ENCODE measurements at places on chromosomes 16 and 17.

- no peak for DNase-seq
These were observed 539 bp upstream of the VAMP2 start for GRCh38 chr17:8162997-8163977.

- no peak for DNase-seq
These were observed 117.8 kb downstream of the METRNL start for GRCh38 chr17:83196973-83197880.

GRCh38 chr17:8468127-8468526, 32.4 kb downstream of the NDEL1 start:
- no peak for DNase-seq

GRCh38 chr17:62628831-62629555, 1.5 kb downstream of the MRC2 start:
- no peak for DNase-seq

DNA sequence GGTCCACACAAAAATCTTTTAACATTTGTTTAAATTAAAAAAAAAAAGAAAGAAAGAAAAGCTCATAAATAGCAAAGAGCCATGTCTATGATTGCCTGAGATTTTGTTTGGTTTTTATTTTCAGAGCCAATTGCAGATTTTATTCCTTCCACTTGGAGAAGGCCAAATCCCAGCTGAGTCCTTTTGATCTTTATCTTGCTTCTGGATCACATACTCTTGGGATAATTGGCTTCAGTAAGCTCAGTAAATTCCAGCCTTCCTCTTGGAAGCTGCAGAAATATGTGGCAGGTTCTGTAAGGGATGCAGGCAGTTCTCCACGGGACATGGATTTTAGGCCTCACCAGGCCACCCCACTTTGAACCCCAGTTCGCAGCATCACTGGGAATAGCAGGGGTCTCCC, 63.3 kb upstream of the TMC5 start:
- no peak for DNase-seq

GRCh38 chr17:78934681-78935418, 9.7 kb upstream of the TIMP2 start:
- no peak for DNase-seq

GRCh38 chr17:57810721-57811637, 38.9 kb downstream of the MRPS23 start:
- DNase-seq = peak; percentile 63

DNA sequence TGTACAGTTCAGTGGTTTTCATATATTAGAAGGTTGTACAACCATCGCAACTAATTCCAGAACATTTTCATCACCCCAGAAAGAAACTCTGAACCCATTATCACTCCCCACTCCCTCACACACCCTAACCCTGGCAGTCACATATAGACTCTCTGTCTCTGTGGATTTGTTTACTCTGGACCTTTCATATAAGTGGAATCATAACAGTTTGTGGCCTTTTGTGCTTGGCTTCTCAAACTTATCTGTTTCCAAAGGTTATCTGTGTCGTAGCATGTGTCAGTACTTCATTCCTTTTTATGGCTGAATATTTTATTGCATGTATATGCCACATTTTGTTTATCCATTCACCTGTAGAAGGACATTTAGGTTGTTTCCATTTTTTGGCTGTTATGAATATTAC, 12.4 kb downstream of the TENT4B start:
- no peak for DNase-seq

DNA sequence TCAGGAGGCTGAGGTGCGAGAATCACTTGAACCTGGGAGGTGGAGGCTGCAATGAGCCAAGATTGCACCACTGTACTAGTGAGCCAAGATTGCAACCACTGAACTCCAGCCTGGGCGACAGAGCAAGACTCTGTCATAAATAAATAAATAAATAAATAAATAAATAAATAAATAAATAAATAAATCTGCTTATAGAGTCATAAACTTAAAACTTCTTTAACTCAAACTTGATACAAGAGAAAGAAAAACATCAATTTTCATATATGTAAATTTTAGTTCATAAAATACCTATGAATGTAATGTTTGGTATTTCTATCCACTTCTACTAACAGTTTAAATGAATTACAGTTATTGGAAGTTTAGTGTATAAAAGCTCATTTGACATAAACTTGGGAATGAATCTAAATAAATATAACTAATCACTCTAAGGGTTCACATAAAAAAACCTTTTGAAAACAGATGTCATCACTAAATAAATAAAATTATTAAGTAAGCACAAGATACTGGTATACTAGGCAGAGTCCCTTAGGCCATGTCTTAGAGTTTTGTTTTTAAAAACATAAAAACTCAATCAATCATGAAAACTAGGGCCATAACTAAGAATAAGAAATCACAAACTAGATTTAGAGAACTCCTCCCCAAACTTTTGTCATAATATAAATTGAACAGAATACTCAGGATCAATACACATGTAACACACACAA, 54.1 kb downstream of the SMURF2 start:
- DNase-seq = no peak

DNA sequence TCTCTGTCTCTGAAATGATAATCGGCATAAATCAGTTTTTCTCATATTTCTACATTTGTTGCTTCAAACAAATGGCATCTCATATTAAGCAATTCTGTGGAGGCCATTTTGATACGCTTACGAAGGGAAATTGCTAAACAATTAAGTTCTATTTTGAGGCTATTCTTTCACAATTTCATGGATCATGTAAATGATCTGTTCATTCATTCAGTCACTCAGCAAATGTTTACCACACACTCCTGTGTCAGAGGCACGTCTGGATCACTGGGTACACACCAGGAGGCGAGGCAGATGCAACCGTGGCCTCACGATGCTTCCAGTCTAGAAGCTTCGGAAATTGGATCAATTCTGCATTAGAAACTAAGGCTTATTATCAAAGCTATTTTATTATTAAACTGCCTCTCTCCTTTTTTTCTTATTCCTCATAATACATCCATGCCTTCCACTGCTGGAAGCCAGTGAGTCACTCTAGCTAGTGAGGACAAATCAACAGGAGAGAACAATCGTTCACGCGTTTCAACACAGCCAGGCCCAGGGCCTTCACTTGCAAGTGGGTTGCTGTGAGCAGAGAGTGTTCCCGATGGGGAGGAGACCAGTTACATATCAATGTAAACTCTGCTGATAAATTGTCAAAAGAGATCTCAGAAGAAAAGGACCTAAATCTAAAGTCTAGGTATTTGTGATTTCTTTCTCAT, 11.3 kb upstream of the SLC39A11 start:
- DNase-seq = no peak

DNA sequence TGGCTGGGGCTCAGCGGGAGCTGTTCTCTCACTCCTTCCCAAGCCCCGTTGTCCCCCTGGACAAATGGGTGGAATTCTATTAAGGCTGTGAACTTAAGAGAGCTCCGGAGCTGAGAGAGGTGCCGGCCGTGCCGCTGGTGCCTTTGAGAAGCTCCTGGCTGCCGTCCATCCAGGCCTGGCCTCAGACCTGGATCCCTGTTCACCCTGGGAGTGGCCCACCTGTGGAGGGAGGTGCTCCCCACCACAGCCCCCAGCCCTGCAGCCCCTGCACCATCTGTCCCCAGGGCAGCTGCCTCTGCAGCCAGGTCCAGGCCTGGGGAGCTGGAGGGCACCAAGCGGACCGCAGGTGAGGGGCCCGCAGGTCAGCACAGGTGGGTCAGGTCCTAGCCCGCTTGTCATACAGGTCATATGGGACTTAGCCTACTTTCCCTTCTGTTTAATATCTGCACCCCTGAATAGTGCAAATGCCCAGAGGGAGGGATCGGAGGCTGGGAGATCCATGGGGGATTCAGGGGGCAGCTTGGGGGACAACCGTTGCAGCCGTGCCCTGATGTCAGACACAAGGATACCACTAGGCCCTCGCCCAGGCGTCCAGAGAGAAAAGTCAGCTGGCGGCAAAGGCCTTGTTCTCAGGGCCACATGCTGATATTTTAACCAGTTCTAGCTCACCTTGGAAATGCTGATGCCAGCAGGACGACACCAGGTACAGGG, 15.2 kb upstream of the METRNL start:
- DNase-seq = no peak

DNA sequence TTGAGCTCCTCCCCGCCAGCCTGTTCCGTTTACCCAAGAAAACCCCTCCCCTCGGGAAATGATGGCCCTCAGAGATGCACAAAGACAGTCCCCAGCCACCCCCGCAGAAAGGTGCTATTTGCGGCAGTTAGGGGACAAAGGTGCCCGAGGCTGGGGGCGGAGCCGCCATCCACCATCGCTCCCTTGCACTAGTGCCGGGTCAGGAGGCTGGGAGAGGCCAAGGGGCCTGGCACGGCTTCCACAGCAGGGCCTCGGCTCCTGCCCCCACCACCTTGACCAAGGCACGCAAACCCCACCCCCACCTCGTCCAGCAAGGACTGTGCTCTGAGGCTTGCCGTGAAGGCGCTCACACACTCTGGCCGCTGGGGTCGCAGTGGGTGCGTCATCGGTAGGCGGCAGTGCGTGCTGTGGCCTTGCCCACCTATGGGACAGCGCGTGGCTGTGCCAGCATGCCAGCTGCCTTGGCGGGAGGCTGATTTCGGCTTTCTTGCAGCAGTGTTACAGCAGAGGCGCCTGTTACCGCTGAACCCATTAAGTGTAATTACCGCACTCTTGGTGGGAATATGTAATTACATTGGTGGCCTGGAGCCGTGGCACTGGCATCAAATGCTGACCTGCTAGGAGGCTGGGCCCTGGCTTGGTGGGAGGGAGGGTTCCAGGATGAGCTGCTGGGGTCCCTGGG, 31.8 kb downstream of the TPSG1 start:
- DNase-seq = no peak

DNA sequence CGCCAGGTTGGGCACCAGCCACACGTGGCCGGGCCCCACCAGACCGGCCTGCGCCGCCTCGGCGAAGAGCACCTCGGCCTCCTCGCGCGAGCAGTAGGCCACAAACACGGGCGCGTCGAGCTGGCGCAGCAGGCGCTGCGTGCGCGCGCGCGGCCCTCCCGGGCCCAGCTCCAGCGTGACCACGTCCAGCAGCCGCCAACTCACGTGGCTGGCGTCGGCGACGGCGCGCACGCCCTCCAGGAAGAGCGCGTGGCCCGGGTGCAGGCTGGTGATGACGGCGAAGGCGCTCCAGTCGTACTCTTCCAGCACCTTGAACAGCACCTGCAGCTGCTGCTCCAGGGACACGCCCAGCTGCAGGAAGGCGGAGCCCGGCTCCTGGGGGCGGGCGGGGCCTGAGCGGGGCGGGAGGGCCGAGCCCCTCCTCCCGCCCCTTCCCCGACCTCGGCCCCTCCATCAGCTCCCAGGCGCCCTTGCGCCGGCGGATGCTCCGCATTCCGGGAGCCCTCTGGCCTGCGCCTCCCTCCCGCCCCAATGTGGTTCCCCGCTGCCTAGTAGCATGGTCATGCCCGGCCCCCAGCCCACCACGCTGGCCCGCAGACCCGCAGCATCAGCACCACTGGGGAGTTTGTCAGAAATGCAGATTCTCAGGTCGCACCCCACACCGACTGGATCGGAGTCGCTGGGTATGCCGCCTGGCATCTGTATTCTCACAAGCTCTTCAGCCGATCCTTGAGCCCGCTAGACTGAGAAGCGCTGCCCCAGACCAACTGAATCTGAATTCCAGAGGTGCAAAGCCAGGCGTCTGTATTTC, 7.2 kb downstream of the GRIN2C start:
- no peak for DNase-seq

- DNase-seq = no peak
These were observed 343.2 kb upstream of the MAF start for GRCh38 chr16:79943736-79944135.

DNA sequence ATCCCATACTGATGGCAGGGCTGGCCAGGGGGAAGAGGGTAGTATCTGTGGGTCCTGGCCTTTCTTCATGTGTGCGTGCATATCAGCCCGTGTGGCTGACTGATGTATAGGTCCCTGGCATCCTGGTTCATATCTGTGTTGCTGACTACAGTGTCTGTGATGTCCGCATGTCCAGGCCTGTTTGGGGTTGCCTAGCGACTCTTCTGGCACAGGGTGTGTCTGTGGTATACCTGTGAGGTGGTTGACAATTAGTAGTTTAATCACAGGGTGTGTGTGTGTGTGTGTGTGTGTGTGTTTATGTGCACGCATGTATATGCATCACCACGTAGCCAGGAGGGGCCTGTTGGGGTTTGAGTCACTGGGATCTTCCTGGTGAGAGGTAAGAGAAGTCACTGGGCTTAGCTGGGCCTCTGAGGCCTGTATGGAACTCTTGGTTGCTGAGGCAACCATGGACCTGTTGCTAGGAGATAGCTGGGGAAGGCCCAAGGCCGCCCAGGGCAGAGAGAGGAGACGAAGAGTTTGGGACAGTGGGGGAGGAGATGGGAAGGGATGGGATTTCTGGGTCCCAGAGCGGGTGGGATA, 603 bp upstream of the TMEM95 start:
- no peak for DNase-seq

DNA sequence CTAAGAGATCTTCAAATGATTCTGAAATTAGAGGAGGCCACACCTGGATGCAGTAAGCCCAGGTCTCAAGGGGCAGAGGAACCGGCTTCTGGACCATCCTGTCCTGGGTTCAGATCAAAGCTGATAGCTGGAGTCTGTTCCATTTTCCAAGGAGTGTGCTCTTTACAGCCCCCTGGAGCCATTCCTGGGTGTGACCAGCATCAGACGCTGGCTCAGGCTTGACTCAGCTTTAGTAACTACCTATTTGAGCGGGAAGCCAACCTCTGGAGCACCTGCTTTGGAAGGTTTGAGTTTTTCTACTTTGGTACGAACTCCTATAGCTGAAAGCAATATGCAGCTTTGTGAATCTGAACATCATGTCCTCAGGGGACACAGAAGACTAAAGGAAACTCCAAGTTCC, 12.9 kb upstream of the BBS2 start:
- no peak for DNase-seq

DNA sequence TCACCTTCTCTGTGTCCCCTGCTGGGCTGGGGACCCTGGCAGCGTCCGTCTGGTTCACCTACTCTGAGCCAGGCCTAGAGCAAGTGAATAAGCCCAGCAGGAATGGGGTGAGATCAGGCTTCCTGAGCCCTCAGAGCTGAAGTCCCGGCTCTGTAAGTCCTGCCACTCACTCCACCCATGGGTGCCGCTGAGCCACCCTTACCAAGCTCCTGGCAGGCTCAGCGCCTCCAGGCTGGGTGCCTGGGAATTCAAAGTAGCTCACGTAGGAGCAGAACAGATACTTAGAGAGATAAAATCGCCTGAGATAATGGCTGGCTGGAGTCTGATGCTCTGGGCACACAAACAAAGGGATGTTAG, 9.8 kb upstream of the LASP1NB start:
- no peak for DNase-seq

DNA sequence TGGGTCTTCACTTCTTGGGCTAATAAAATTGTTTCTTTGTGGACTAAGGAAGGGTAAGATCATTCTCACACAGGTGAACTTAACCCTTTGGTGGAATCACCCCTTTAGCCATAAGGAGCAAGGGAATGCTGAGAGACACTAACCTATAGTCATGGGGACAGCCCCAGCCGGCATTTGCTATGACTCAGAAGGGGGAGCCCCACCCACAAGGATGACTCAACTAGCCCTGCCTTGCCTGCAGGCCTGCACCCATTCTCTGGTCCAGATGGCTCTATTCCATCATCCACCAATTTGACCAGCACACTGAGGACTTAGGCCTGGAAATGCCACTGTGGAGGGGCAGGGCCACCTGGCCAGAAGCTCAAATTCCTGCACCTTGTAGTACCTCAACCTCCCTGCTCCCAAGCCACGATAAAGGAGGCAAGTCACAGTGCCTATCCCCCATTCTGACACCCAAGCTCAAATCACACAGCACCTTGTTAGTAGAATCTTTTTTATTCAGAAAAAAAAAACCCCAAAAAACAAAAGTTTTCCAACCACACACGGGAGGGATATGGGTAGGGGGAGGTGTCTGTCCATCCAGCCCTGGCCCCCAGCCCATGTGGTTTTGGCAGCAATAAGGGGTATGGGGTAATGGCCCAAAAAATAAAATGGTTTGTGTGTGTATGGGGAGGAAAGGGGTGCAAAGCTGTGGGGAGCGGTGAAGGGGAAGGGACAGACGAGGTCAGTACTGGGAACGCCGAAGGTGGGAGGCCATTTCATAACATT, 3.0 kb downstream of the PFN1 start:
- peak; percentile 87 for DNase-seq

Data from HTR-8/SVneo (cell line).